Left renal pelvis (tissue), 4 donors: ENCODE measurements at places on chromosomes 5 and 9. TPM values are rescaled to one million over a fixed set of nuclear protein-coding genes. Genes with fewer than 3 reads are reported as not detected.

DNA sequence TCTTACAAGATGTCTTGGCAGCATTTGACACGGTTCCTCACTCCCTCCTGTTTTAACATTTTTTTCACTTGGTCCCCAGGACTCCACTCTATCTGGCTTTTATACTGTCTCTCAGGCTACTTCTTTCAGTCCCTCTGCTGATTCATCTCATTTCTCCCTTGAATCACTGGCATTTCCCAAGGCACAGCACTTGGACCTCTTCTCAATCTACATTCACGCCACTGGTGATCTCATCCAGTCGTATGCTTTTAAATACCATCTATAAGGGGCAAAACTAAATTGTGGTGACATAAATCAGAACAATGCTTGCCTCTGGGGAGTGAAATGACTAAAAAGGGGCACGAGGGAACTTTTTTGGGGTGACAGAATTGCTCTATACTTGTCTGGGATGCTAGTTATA, 47.1 kb downstream of the MAPKAP1 start:
- DNase-seq, result no peak

DNA sequence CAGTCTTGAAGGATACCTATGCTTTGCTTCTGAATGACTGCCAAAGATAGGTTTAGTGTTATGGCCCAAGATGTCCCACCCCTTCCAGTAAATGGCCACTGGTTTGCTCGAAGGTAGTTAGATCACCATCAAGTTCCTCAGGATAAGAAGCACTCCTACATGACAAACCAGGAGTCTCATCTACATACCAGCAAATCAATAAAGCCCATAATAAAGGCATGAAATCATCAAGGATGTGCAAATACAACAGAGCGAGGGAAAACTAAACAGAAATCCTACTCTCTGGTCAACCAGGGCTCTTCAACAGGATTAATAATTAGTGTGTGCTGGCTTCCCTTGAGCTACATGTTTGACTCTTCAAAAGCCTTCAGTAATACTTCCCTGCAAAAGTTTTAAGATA, 141.0 kb downstream of the LHFPL2 start:
- no peak for DNase-seq

DNA sequence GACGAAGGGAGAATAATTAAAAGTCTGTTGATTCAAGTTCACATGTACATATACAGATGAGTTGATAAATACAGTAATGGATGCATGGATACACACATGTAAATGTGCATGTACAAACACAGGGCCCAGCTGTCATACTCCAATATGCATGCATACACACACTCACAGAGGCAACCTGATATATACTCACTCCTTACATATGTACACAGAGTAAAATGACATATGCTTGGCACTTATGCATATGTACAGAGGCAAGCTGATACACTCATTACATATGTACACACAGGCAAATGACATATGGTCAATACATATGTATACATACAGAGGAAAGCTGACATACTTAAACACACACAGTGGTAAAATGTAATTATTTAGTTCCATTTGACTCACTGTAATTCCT, 7.2 kb upstream of the TMEFF1 start:
- no peak for DNase-seq

DNA sequence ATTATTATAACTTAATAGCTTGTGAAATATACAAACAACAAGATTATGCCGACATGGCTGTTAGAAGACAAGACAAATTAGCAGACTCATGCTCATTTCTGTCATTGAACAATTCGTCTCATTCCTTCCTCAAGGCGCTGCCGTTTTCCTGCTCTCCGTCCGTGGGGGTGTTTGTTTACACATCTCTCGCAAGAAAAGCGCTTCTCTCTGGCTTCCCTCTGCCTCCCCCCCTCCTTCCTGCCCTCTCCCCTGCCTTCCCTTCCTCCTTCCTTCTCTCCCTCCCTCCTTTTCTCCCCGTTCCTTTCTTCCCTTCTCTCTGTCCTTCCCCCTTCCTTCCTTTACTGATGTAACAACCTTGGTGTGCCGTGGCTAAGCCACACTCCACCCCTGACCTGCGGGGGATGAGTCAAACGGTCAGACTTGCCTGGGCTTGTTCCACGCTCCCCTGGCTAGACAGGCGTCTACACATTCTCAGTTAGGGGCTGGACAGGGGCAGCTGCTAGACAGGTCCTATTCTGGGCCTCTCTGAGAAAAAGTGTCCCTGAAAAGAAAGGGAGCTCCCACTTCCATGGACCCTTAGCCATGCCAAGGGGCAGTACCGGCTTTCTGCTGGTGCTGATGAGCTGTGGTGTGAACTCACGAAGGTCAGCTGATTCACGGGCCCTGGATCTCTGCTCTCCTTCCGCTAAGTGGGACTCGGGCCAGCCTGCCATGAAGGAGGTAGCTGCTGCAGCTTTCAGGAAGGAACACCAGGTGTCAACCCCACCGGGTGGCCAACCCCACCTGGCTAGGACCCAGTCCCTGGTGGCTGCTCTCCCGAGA, 32.0 kb upstream of the SPTLC1 start:
- no peak for DNase-seq

DNA sequence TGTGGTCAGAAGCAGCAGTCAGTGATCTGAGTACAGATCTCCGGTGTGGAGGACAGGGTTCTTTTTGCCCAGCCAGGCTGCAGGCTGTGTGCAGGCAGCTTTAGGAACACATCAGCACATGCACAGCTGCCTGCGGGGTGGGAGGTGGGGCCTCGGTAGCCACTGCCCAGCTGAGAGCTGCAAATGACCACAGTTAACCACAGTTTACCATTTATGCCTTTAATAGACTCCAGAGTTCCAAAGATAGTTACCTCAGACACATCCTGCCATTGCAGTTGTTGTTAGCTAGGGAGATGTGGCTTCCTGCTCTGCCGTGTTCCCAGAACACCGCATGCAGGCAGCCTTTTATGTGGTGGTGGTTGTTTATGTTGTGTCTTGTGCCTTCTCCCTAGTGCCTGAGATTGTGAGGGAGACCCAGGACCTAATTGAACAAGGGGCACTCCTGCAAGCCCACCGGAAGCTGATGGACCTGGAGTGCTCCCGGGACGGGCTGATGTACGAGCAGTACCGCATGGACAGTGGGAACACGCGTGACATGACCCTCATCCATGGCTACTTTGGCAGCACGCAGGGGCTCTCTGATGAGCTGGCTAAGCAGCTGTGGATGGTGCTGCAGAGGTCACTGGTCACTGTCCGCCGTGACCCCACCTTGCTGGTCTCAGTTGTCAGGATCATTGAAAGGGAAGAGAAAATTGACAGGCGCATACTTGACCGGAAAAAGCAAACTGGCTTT, 10.2 kb downstream of the EXOC3 start:
- DNase-seq, result no peak

DNA sequence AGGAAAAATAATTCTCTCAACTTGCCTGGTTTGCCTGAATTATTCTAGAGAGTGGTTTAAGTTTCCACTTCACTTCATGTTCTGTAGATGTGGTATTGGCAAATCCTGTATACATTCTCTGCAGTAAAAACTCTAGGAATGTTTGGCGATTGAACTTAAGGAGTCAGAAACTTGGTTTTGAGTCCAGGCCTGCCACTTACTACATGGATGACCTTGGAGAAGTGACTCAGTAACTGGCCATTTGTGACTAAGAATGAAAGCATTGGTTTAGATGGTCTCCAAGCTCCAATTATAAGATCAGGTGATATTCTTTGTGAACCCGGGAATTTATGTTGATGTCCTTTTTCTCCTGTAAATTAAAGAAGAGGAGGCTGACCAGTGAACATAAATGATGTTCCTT, 233.8 kb downstream of the GAS1 start:
- no peak for DNase-seq

DNA sequence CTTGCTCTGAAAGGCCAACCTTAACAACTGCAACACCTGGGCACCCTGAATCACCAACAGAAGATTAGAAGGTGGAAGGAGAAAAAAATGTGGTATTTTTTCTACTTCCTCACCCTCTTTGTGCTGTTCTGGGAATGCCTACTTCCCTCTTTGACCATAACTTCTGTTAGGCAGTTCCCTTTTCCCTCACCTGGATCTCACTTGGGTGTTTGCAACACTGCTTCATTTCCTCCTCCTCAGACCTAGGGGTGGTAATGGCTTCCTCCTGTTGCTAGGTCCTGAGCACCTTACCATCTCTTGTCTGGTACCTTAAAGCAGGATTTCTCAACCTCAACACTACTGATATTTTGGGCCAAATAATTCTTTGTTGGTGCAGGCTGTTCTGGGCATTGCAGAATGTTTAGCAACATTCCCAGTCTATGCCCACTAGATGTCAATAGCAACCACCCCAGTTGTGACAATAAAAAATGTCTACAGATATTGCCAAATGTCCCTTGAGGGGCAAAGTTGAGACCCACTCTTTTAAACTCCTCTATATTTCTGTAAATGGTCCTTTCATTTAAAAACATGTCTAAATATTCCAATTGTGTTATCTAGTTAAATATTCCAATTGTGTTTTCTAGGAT, 300.0 kb upstream of the VLDLR start:
- no peak for DNase-seq

DNA sequence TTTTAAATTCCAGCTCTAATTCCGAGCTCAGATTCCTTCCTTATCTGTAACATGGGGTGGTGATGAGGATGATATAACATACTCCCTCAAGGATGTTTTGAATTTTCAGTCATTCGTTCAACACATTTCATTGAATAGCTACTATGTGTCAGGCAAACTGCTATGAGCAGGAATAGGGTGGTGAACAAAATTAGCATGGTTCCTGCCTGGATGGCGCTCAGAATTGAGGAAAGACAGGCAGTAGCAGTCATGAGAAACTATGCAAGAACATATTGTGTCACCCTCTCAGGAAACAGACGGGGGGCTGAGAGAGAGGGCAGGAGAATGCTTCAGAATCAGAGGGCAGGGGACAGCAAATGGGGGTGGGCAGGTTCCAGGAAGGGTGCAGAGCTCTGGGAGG, 265.2 kb downstream of the NSG2 start:
- no peak for DNase-seq

DNA sequence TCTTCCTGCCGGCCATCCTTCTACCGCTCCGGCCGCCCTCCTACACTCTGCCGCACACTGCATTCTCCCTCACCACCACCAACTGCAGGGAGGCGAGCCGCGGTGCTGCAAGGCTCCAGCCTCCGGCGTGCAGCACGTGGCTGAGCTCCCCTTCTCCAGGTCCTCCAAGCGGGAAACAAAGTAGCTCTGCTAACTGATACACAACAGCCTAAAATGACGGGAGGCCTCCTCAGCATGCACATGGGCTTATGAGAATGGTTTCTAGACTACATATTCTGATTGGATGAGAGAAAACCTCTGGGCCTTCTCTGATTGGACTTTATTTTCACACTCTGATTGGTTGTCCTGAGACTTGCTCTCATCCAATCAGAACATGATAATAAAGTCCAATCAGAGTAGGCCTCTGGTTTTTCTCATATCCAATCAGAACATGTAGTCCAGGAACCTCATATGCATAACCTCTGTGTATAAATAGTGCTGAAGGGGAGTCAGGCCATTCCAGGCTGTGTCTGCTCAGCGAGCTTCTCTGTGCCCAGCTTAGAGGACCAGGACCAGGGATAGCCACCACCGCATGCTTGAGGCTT, 27.0 kb upstream of the ZNF354B start:
- no peak for DNase-seq

DNA sequence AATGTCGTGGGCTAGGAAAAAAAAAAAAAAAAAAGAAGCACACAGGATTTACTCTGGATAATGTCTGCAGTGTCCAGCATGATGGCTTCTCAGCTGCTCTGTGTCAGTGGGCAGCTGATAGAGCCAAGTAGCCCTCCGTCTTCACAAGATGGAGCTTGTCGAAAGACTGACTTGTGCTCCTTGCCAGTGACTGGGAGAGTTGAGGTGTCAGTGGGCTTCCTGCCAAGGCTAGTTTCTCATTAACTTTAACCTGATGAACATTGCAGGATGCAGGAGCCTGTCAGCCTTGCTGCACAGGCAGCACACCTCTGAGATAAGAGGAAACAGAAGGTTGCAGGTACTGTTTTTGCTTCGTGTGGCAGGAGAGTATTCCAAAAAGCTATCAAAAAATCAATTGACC, 171.4 kb upstream of the SGCD start:
- DNase-seq, result no peak

GRCh38 chr5:161546470-161547301, at the start of gene GABRB2:
GABRB2 (minus strand) TSS chr5:161546725; CDS start chr5:161546643, 82 bp downstream.
- DNase-seq, result no peak

DNA sequence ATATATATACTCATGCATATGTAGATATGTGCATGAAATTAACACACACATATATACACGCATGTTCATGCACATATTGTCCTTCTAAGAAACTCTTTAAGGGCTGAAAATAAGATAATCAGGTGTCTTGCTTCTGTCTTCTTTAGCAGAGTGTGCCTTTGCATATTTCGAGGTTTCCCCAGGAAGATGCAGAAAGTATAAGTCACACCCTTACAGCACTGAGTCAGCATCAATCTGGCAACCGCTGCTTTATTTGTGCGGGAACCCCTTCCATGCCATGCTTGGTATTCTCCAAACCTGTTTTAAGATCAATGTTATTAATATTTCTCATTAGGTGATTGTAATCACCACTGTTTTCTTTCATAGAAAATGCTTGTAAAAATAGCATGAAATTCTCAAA, 557.9 kb downstream of the CAAP1 start:
- no peak for DNase-seq

DNA sequence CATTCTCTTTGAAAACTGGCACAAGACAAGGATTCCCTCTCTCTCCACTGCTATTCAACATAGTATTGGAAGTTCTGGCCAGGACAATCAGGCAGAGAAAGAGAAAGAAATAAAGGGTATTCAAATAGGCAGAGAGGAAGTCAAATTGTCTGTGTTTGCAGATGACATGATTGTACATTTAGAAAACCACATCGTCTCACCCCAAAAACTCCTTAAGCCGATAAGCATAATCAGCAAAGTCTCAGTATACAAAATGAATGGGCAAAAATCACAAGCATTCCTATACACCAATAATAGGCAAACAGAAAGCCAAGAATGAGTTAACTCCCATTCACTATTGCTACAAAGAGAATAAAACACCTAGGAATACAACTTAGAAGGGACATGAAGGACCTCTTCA, 21.0 kb upstream of the EPB41L4A start:
- DNase-seq, result no peak

GRCh38 chr9:4985386-4986266, 554 bp downstream of the JAK2 start:
- peak; percentile 38 for DNase-seq

DNA sequence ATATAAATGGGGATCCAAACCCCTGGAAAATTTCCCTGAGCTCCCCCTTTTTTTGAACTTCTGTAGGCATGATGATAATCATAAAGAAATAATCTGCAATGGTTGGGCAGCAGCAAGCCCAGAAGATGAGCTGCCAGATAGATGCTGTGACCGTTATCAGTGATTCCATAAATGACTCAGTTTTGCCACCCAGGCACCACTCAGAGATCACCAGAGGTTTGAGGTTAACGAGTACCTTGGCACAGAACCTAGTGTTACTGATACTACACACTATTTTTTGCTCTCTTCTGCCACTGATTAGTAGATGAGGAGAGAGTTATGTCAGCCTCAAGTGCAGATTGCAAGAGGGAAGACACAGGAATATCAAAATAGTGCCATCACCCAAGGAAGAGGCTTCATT, 199.3 kb upstream of the PTGER4 start:
- no peak for DNase-seq

Gene PCDHB7
- 7.9 TPM for polyA plus RNA-seq

Gene PCBD2
- 17.1 TPM for polyA plus RNA-seq

Gene IL3
- not detected for polyA plus RNA-seq

Gene ORM2
- polyA plus RNA-seq, result not detected

Gene FAM174A
- 21.3 TPM for polyA plus RNA-seq

Gene MLANA
- polyA plus RNA-seq, result 0.77 TPM

Gene SCGB3A1
- 1.6 TPM for polyA plus RNA-seq

Gene FAT2
- polyA plus RNA-seq, result 0.16 TPM

Gene PCDHB10
- polyA plus RNA-seq, result 5.4 TPM

Gene SLC6A19
- polyA plus RNA-seq, result 70.8 TPM

Gene ZNF366
- 3.5 TPM for polyA plus RNA-seq

Gene ISL1
- polyA plus RNA-seq, result 0.52 TPM

Gene RASEF
- polyA plus RNA-seq, result 7.3 TPM

Gene SLC36A2
- 8.2 TPM for polyA plus RNA-seq
